Stimulated activated CD4-positive, alpha-beta T cell treated with anti-CD3 and anti-CD28 coated beads, Interleukin-12 subunit alpha, Interleukin-12 subunit beta, amount 100 ng/mL, for 4 hours (primary cell): ENCODE measurements at places on chromosomes 2 and 18.
A peak's percentile ranks its signal among the peaks of the same experiment; 100 is the strongest.

DNA sequence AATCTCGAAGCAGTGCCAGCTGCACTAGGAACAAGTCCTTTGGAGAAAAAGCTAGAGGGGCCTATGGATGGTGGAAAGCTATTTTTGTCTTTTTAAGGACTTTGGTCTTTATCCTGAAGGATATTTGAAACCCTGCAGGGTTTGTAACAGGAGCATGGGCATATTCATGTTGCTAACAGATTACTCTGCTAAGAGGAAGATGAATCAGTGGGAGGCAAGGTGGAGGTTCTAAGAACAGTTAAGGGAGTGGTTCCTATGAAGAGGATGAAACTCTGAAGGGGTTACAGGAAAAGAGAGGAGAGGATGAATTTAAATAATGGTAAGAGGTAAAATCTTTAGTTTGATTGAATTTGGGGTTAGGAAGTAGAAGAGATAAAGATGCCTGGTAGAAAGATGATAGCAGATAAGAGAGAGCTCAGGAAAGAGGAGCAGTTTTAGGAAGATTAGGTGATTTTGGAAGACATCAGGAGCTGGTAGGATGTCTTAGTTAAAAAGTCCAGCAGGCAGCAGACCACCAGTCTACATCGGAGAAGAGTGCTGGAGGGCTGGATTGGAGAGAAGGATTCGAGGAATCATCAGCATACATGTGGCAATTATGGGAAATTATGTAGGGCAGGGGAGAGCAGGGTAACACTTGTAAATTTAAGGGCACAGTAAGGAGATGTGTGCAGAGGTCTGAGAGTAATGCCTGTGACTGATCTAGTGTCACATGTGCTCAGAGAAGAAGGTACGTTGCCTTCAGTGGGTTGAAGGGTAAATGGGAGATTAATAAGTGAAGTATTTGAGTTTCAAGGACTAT lies 39.3 kb upstream of the C1GALT1C1L start:
- DNase-seq, result no peak

GRCh38 chr2:41414486-41415230 lies 633.2 kb upstream of the PKDCC start:
- no peak for DNase-seq

DNA sequence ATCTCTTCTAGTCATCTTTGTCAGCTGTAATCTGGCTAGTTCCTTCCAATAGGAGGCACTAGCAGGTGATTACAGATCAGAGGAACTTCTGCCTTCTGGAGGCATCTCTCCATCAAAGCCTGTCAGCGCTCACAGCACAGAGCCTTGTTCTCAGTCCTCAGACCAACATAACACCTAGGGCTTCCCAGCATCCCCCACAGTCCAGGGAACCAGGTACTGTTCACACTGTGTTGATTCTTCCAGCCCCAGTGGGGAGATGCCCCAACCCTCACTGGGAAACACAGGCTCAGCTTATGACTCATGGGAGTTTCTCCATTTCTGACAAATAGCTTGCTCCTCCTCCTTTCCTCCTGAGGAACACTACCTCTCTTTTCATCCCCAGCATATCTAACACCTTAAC lies 601.7 kb downstream of the CBLN2 start:
- no peak for DNase-seq

DNA sequence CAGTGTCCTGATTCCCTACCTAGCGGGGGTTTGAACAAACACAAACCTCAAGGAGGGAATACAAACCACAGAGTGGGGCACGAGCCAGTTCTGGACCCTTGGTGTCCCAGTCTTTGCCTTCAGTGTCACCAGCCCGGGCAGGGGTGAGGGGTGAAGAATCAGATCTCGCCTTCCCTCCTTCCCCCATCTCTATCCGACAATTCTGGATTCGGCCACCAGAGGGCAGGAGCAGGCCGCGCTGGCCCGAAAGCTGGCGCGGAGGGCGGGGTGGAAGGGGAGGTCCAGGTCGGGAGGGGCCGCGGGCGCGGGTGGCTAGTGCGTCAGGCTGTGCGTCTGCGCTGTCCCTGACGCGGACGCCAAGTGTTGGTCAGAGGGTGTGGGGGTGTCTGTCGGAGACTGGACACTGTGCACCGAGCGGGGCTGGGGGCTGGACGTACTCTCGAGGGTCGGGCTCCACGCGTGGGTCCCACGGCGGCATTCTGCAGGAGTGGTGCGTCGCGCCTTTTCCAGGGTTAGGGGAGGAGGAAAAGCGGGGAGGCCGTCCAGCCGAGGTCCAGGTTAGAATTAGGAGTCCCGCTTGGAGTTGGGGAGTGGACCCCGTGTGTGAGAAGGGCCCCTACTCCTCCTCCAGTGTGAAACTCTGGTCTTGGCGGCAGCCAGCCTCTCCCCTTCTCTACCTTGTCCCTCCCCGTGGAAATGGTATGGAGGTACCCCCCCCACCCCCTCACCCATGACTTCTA lies 2.9 kb upstream of the CRYBA2 start:
- peak; percentile 79 for DNase-seq

DNA sequence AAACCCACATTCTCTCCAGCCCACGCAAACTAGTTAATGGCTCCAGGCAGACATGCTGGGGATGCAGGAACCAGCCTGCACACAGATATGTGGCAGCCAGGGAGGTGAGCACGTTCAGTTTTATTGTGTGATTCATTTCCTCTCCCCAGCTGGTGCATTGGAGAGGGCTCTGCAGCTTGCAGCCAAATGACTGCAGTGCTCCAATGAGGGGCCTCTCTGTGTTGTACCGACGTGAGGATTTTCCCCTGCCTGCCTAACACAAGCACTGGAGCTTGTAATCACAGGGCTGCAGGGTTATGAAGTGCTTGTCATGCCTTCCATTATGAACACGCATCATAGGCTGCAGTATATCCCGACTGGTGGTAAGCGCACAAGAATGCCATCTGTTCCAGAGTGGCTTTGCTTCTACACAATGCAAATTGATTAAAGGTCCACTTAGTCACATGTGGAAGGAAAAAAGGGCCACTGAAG lies 92.3 kb upstream of the THUMPD2 start:
- DNase-seq, result no peak

DNA sequence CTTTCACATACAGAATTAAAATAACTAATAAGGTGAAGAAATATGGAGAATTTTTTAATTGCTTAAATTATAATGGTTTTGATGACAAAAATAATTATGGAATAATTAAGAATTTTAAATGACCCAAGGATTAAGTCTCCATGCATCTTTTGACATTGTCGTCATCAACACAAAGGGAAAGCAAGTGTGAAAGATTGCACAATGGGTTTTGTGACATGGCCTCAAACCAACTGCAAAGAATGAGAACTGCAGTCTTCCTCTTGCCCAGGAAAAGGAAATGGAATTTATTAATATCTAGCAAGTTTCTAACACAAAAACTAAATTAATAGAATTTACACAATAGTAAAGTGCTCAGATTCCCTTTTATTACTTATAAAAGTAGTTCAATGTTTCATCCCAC lies 329.1 kb upstream of the PKDCC start:
- no peak for DNase-seq

DNA sequence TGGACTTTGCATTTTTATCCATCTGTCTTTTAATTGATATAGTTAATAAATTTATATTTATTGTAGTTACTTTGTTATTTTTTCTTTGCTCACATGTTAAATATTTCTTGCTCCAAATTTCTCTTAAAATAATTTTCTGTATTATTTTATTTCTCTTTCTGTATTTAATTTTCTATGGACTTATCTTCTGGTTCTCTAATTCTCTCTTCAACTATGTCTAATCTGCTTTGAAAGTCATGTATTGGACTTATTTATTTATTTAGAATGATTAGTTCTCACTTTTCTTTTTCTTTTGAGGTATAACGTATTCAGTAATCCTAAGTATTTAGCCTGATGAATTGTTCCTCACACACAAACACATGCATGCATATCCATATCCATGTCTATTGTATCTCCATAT lies 53.1 kb downstream of the ASB1 start:
- DNase-seq, result no peak
